ENCODE measurements at places on chromosomes 3 and 15.

GRCh38 chr3:43869491-43869890 is 178.8 kb downstream of the ABHD5 start:
- DNase-seq: no peak

DNA sequence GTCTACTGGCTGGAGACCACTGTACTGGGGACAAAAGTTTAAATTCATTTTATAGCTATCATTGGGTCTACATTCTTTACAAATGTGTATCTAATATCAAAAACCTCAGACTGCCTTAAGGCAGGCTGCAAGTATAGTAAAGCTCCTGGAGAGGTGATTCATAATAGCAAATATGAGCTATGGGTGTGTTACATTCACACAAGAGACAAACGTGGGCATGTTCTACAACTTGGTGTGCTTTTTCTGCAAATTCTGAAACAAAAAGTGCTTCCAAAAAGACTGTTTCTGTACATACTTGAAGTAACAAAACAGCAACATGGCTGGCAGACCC is 1101.4 kb downstream of the ROBO1 start:
- DNase-seq: no peak

DNA sequence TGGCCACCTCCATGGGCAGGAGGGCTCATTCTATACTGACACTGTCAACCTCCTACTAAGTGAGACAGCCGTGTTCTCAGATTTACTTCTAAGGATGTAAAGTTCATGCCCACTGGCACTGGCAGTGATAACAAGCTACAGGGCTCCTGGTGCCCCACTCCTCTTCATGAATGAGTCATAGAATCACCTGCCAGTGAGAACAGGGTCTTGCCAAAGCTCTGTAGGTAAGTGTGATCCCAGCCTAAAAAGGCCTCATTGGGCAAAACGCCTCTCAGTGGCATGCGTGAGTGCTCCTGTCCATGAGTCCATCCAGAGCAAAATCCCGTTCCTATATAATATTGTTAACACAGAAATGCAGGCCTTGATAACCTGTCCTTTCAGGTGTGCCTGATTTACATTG is 17.4 kb downstream of the PXYLP1 start:
- no peak for DNase-seq

- no peak for DNase-seq
These were observed 5.6 kb downstream of the CTXND1 start for GRCh38 chr15:80246425-80246894.

GRCh38 chr3:125433611-125434041 is 58.5 kb upstream of the ZNF148 start:
- no peak for DNase-seq

DNA sequence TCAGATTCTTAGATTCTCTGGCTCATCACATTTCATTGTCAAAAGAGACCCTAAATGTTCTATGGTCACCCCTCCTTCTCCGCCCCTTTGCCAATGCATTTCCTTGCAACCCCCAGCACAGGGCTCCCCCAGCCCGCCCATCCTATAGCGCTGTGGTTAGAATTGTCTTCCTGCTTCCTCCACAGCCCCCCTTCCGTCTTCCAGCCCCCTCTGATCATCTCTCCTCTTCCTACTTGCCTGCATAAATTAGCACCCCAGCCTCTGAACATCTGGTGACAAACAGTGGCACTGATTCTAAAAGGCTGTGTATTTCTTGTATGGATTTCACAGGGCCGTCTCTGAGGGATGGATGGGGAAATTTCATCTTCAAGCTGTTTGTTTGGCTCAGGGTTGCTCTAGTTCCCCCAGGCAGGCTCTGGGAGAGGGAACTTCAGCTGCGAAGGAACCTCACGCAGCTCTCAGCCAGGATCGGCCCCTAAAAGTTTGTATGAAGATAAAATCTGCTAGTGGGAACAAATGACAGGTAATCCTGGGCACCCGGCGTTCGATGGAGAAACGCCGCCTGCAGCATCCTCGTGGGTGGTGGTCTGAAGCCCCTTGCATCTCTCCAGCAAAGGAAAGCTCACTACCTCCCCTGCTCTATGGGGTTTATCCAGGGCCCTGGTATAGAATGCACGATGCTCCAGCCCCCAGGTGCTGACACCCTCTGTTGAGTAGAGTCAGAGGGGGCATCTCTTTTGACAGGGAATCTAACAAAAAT is 83.0 kb downstream of the WNT7A start:
- DNase-seq: no peak

DNA sequence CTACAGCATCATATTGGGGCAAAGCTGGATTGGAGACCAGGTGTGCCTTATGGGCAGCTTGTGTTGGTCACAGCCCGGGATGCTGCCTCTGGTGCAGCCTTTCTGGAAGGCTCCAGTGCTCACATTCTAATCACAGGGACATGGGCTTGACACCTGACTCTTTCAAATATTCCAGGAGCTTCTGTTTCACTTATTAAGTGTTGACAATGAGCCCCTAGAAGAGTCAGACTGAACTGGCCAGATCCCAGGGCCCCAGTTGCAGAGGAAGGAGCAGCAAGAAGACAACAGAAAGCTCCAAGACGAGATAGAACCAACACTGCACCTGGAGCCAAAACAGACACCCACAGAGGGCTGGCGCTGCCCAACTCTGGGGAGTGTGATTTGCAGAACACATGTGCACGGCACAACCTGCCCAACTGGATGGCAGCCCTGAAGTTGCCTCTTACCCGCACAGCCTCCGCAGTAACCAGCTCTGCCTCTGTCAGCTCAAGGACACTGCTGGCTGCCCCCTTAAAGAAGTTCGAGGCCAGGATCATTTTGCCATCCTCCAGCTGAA is 30.3 kb downstream of the ALDH1L1 start:
- no peak for DNase-seq

DNA sequence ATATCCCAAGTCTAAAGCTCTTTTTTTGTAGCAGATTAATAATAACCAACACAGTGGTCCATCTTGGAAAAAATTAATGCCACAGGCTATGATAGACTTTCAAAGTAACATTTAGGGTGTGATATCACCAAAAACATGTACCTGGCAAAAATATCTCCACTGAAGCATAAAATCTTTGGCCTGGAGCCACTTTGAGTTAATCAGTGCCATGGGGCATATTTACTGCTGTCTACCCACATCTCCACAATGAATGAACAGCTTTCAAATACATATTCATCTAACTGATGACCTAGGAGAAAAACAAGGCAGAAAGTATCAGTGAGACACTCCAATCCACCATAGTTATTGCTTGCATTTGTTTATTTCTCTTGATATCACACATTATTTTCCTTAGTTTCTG is 296.0 kb upstream of the MDFIC2 start:
- no peak for DNase-seq

DNA sequence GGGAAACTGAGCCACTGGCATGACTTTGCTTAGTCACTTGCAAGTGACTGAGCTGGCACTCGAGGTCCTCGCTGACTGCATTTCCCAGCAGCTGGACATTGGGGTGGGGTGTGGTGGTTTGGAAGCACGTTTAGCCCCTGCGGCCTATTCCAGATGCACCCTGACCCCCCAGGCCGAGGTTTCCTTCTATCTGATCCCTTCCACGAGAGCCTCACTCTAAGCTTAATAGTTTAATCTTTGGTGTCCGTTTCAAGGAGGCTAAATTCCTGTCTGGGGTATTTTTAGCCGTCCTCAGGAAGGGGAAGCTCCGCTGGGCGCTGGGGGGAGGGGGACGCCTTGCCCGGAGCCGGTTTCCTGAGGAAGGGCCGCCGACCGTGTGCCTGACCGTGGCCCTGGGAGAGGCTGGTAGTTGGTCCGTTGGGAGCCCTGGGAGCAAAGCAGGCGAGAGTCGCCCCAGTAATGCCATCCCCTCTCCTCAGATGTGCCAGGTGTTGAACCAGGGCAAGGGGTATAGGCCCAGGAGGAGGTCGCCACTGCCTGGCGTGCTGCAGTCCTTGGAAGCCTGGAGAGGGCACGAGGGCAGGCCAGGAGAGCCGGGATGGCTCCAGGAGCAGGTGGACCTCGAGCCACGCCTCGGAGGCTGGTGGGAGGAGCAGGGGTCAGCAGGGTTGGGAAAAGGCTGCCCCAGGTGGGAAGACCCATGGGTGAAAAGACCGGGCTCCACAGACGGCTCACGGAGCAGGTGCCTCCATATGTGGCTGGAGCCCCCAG is 37.2 kb downstream of the IDH2 start:
- no peak for DNase-seq

DNA sequence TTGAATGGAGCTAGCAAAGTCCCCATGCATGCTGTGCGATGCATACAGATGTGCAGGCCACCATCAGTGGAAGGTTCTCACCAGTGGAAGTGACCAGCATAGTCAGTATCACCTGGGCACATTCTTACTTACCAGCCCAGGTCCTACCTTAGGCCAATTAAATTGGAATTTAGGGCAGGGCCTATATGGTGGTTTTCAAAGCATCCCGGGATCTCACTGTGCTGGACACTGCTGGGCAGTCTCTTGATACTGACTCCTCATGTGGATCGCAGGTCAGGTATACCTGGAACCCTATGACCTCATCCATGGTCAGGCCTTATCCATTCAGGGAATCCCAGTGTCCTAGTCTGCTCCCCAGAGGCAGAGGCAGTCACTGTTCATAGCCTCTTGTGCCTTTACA is 336.6 kb upstream of the NR2E3 start:
- no peak for DNase-seq

DNA sequence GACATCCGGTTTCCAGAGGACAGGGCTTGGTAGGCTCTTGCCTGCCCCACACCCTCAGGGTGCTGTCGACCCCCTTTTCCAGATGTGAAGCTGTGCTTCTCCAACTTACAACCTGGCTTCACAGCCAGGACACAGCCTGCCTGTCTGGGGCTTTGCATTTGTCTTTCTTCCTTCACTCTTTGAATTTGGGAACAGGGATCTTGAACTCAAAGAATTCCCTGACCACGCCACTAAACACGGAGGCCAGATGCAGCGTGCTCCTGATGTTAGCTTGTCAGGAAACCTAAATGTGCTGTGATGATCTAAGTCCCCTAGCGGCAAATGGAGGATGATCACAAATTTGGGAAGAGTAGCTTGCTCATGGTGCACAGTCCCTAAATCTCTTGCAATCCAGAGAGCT is 244.8 kb upstream of the RGMA start:
- no peak for DNase-seq

GRCh38 chr3:72548461-72548860 is 299.8 kb downstream of the SHQ1 start:
- DNase-seq: no peak

DNA sequence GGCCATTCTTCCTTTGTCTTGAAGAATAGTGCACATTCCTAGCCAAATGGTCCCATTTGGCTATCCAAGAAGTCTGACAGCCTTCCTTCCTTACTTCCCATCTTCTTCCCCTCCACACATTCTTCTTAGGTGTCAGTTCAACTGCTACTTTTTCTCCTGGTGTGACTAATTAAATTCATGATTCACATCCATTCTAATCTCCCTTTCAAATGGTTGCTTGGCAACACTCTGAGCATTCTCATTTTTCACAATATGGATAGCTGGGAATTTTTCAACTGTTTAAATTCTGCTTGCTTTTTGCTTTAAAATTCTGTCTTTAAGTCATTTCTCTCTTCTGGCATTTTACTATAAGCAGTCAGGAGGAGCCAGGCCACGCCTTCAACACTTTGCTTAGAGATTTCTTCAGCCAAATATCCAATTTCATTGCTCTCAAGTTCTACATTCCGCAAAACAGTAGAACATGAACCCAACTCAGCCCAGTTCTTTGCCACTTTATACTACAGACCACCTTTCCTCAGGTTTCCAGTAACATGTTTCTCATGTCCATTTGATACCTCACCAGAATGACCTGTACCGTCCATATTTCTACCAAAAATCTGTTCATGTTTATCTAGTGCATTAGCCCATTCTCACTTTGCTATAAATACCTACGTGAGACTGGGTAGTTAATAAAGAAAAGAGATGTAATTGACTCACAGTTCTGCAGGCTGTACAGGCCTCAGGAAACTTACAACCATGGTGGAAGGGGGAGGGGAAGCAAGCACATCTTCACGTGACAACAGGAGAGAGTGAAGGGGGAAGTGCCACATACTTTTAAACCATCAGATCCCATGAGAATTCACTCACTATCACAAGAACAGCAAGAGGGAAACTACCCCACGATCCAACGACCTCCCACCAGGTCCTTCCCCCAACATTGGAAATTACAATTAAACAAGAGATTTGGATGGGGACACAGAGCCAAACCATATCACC is 31.9 kb upstream of the MCF2L2 start:
- DNase-seq: no peak

DNA sequence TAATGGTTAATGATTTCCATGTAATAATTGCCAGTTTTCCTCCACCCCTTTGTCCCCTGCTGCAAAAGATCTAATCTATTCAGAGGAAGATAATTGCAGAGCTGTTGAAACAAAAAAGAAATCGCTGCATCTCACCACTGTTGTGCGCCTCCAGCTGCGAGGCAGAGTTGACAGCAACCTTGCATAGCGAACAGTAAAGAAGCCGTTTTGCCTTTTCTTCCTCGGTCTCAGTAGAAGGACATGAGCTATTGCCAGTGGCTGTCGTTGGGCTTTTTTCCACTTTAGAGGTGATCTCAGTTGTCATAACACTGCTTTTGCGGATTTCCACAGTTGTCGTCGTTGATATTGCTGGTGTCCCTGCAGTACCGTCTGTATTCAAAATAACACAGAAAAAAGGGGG is 314.2 kb downstream of the ZNF385D start:
- DNase-seq: no peak

GRCh38 chr15:80174017-80174746 is 21.4 kb downstream of the FAH start:
- no peak for DNase-seq

- DNase-seq: no peak
These were observed 58.9 kb downstream of the ATG7 start for GRCh38 chr3:11331101-11331500.

DNA sequence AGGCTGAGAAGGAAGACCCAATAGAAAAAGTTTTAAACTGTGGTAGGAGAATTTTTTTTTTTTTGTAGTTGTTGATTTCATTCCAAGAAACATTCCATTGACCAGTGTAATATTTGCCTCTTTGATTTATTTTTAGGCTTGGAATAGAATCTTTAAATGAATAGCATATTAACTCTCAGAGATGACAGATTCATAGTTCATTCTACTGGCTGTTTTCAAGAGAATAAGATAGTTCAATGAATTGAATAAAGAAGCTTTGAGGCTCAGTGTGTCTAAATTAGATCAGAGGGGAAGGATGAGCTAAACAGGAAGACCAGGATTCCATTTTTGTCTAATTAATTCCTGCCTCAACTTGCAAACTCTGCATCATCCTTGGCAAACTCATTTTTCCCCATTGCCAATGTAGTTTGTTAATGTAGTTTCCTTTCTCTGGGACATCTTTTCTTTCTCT is 98.4 kb downstream of the NAALADL2 start:
- DNase-seq: no peak

Data from smooth muscle cell of the brain vasculature (primary cell).